Mucosa of gallbladder (tissue), 1 donor: ENCODE measurements at places on chromosomes 12 and 14. TPM values are rescaled to one million over a fixed set of nuclear protein-coding genes. Genes with fewer than 3 reads are reported as not detected.

The LRP1 gene
- total RNA-seq = 241 TPM

The LIN7A gene
- 25.4 TPM for total RNA-seq

GRCh38 chr14:92603309-92604242 is 90.0 kb downstream of the RIN3 start:
- DNase-seq = peak; percentile 34

DNA sequence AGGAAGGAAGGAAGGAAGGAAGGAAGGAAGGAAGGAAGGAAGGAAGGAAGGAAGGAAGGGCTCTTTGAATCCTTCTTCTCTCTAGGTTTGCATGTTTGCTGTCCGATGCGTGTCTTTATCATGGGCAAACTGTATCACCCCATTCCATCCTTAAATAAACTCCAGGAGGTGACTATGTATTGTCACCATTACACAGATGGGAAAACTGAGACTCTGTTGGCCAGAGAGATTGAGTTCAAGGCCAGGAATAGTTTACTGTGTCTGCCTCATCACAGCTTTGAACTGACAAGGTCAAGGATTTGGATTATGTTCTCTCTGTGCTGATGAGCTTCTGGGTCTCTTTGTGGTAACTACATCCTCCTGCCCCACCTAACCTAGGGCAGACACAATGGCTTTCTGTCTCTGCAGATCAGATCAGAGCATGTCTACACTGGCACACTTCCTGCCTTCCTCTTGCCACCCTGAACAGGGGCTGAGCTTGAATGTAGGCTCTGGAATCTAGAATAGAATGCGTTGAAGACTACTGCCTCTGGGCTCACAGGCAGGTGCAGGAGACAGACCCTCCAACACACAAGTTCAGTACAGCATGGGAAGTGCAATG is 78.9 kb upstream of the MAP1LC3B2 start:
- no peak for DNase-seq
